ENCODE measurements at places on chromosomes 4 and X.

DNA sequence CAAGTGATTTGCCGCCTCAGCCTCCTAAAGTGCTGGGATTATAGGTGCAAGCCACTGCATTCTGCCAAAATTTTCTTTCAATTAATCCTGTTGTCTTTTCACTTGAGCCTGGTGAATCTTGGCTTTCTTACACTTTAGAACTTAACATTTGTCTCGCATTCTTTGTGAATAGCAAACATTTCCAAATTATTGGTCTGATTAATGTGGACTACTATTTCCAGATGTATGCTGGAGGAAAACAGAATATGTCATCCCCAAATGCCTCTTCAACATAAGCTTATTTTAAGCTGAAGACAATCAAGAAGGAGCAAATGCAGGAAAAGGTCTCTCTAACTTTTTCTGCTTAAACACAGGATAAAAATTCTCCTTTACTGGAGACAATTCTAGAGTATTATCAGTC is 233.4 kb downstream of the PPP4R3C start:
- DNase-seq, result no peak

DNA sequence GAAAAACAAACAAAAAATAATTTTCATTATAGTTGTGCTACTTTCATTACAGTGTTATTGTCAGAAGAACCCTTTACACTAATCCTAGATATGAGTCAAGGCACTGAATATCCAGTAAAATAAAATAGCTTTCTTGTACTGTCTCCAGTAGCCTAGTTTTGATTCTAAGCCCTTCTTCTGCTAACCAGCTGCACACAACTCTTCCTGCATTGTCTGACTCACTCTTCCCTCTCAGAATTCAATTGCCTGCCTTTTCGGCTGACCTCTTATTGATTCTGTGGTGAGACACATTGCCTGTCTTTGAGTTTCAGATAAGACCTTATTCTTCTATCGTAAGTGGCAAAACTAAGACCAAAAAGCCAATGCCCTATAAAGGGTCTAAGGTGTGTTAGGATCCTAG is 26.7 kb upstream of the PCDH18 start:
- DNase-seq, result no peak

DNA sequence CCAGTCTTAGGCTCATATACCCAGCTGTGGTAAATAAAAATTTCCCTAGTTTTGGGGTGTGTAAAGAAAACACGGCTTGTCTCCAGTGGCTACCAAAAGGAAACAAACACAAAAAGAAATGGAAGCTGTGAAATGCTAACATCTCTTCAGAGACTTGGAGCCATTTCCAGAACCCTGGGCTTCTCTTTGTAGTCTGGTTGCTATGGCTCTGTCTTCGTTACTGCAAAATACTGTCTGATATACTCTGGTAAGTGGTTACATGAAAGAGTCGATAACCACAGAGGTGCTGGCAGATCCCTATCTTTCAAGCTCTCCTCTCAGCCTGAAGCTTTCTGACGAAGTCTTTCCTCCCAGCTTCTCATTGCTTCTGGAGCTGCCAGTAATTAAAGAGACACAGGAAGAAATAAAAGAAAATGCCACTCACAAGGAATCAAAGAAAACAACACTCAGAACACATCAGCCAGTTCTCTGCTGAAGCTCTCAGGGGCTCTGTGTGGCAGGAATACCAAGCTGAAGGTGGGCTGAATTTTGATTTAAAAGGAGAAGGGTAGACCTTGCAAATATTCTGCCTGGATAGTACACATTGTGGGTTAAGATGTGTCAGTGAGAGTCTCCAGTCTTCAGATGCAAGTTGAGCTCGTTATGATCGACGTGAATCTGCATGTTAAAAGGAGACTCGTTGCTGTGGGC is 107.6 kb upstream of the FAM9C start:
- peak; percentile 13 for DNase-seq

DNA sequence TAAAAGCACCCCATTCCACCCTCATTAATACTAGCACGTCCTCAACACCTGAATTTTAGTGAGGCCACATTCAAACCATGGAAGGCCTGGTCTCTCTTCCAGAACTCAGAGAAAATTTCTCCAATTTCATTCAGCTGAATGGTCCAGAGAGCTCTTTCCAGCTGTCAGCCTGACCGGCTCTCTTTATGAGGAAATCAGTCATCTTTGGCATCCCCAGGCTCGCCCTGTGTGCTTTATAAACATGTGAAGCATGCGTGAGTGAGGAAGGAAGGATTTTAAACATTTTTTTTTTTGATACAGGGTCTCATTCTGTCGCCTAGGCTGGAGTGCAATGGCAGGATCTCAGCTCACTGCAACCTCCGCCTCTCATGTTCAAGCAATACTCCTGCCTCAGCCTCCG is 1812.9 kb upstream of the TENM3 start:
- DNase-seq, result no peak

GRCh38 chrX:150942942-150943594 is 40.1 kb upstream of the HMGB3 start:
- DNase-seq, result no peak

- no peak for DNase-seq
Measured at GRCh38 chr4:52595001-52595400, 64.1 kb downstream of the USP46 start.

DNA sequence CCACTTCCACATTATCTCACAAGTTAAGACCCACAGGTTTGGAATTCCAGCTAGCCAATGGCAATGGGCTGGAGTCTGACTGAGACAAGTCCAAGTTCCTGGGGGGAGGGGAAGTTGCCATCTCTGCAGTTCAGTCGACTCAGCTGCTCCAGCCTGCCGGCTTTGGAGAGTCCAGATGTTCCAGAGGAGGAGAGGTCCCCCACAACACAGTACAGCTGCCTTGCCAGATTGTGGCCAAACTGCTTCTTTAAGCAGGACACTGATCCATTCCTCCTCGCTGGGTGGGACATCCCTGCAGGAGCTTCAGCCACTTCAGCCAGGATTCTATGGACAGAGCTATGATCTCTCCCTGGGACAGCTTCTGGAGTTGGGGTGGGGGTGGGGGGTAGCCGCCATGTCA is 199.2 kb downstream of the EDA start:
- DNase-seq, result no peak

- DNase-seq, result no peak
Measured at GRCh38 chr4:38500433-38500832, 163.6 kb upstream of the KLF3 start.

- no peak for DNase-seq
Measured at GRCh38 chr4:100049872-100050271, 99.8 kb upstream of the H2AZ1 start.

DNA sequence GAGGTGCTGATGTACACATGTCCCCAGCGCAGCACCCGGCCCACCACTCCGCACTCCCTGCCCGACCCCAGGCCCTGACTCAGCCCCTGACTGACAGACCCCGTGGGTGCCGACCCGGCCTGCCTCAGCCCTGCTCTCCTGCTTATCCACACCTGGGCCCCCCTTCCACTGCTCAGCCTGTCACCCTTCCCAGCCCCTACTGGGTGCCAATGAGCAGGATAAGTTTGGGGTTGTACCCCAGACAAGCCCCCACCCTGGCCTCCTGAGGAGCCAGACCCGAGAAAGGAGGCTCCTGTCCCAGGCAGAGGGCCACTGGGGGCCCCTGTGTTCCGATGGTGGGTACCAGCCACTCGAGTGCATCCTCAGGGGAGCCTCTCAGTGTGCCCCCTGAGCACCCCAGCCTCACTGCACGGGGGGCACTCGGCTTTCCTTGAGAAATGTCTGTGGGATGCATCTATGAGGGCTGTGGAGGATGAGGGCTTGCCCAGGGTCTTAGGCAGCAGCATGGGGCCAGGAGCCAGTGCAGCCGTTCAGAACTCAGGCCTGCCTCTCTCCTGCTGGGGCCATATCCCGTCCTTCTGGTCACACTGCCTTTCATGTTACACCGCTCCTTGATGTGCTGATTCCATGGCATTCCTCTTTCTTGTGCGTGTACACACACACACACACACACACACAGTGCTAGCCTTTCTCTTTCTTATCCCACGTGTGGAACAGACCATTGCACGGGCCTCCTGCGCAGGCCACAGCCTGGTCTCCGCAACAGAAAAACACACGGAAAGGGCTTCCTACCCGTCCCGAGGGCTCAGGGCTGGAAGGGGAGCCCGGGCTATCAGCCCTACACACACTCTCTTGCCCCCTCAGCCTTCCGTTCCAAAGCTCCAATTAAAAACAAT is 220.1 kb upstream of the PSAPL1 start:
- DNase-seq, result no peak

GRCh38 chr4:184790826-184791225 is 34.9 kb downstream of the ACSL1 start:
- no peak for DNase-seq

GRCh38 chr4:78369679-78370078 is 181.9 kb upstream of the ANXA3 start:
- DNase-seq, result no peak

DNA sequence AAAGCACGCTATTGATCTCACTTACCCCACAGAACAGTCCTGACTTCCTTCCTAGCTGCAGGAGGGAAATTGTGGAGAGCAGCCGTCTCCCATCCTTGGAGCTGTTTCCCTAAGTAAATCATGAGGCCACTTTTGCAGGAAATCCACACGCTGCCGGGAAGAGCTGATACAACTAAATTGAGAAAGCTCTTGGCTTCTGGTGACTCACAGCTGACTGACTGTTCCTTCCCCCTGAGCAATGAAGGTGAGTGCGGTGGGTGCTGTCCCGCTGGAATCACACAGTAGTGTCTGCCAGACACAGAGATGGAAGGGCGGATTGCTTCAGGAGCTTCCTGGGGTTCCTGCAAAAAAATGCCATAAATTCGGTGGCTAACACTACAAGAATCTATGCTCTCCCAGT is 268.9 kb downstream of the ASMT start:
- no peak for DNase-seq

GRCh38 chrX:69024161-69024736 is 141.0 kb downstream of the PJA1 start:
- DNase-seq, result no peak

DNA sequence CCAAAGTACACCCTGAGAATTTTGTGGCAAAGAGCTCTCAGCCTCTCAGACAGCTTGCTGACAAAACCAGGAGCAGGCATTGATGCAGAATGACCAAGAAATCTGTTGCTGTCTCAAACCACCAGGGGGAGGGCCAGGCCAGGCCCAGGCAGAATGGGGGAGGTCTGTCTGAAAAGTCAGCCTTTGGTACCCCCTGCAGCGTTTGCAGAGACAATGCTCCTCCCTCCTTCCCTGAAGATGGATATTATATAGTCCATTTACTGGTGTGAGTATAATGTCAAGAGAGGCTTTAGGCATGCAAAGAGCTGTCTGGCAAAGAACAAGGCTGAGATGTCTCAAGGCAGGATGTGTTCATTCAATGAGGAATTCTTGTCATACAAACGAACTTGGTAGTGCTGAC is 52.9 kb upstream of the TRPC5OS start:
- no peak for DNase-seq

GRCh38 chrX:41512394-41512793 is 65.3 kb downstream of the NYX start:
- DNase-seq, result no peak

- no peak for DNase-seq
Measured at GRCh38 chr4:174118171-174118570, 165.3 kb downstream of the FBXO8 start.

DNA sequence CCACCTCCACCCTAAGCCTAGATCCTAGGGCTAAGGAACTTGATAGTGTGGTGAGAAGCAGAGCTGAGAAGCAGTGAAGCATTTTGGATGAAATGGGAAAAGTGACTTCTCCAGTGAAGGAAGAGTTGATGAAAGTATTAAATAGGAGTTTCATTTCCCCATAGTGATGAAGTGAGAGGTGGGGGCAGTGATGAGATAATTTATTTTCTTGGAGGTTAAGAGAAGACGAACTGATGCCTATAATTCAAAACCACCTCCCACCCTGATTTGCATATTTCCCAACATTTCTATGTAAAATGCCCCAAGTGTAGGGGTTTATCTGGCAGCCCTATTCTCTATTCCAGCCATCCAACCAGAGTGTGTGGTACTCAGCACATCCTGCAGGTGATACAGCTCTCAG is 6.3 kb downstream of the LONRF3 start:
- no peak for DNase-seq

DNA sequence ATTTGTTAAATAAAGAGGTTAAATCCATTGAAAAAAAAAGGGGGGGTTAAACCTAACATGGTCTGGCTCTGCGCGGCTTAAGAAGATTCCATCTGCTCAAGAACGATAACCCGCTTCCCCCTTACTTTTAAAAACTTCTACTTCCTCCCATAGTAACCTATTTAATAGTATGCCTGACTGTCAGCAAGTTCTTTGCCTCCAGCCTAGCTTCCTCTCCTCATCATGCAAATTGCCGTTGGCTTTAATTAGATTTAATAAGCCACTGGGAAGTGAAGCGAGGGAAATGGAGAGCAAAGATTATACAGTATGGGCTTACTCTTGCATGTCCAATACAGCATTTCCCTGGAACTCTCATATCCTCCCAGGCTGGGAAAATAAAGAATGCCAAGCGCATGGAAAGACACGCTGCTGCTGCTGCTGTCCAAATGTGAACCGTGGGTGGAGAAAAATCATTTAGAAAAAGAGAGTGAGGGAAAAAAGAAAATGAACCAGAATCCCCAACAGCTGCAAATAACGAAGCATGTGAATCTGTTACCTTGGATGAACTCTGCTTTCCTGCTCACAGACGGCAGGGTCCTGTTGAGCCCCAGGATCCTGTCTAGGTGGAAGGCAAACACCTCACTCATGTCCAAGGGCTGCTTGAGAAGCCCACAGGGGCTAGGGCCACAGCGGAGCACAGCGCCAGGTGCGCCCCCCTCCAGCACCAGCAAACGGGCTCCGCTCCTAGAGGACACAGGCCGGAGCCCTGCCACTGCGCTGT is 2.7 kb downstream of the GASK1B start:
- DNase-seq, result no peak

GRCh38 chr4:55409468-55410171 is 13.9 kb downstream of the TMEM165 start:
- no peak for DNase-seq

DNA sequence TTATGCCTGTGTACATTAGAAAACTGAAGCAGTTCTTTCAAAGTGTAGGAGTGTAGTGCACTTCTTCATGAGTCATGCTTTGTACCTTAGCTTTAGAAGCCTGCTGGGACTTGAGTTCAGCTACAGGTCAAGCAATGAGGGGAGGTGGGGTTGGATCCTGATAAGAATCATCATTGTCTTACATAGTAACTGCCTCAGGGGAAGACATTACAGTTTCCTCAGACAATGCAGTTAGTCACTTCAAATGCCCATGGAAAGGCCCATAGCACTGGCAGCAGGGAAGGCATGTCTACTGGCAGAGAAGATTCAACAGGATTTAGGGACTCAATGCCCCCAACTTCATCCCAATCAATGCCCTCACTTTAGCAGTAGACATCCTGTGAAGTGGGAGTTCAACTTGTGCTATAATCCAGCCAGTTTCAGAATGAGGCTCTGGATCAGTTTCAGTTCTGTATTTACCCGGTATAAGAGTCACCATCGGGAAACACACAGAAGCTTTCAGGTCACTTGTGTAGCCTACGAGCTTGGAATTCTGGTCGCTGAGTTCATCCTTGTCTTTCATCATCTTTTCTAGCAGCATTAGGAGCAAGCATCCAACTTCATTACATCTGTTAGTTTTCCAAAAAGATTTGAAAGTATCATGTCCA is 1216.5 kb downstream of the RAPGEF2 start:
- no peak for DNase-seq

DNA sequence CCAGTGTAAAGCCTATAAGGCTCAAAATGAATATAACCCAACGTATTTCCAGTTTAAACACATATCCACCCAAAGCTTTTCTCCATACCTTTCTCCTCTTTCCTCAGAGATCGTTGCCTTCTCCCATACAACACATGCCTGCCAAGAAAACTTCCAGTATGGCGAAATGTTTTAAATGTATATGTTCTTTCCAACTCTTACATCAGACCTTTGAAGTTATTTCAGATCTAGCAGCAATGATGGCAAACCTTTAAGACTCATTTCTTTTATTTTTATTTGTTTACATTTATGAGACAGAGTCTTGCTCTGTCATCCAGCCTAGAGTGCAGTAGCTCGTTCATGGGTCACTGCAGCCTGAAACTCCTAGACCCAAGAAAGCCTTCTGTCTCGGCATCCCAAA is 265.4 kb downstream of the BMPR1B start:
- DNase-seq, result no peak
